Effector memory CD4-positive, alpha-beta T cell (primary cell): ENCODE measurements at places on chromosomes 2 and 18.

GRCh38 chr2:121104721-121105141 lies 180.3 kb downstream of the TFCP2L1 start:
- H3K4me1 ChIP-seq: no peaks in the 10 kb centered on the region
- H3K36me3 ChIP-seq: no peaks in the 10 kb centered on the region

DNA sequence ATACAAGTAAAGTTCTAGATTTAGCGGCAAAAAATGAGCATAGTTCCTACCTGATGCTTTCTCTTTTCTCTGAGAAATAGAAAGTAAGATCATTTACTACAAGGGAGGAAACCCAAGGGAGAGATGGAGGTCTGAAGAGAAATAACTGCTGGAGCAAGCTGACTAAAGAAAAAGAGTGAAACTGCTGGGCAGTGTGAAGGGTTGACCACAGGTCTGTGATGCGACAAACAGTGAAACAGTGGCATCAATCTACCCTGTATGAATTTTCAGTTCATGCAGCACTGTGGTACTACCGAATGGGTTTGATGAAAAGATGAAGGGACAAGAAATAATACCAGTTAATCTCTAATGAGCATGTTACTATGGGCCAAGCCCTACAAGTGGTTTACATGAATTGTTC lies 52.2 kb downstream of the CUL3 start:
- no peak overlapping the region for H3K27ac ChIP-seq
- no peak overlapping the region for H3K4me3 ChIP-seq
- no peaks in the 10 kb centered on the region for H3K4me1 ChIP-seq
- no peak for DNase-seq
- H3K27me3 ChIP-seq: no peaks in the 10 kb centered on the region
- peaks cover 4% of the 10 kb centered on the region for H3K36me3 ChIP-seq

DNA sequence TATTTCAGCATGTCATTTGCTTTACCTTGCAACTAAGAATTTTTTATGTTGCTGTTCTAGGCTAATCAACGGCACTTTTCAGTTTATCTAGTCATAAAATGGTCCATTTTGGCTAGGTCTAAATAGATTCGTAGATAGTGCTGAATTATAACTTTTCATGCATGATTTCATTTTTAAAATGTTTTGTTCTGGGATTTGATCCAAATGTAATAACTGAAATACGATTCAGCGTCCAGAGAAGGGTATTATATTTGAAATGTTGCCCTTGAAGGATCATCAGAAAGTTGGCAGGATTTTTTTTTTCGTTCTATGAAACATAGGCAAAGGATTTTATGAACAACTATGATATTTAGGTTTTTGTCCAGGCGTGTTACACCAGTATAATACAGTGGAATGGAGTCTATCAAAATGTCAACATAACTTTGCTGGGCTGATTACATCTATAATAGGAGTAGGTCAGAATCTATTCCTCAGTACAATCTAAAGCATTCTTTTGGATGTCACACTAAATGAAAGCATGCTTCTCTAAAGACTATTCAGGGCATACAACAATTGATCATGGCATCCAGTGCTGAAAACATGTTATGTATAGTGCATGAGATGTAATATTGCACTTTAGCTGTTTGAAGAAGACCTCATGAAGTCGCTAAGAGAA lies 24.8 kb downstream of the TTC27 start:
- DNase-seq: no peak
- no peaks in the 10 kb centered on the region for H3K27me3 ChIP-seq
- no peak overlapping the region for H3K4me3 ChIP-seq
- no peak overlapping the region for H3K27ac ChIP-seq
- no peaks in the 10 kb centered on the region for H3K4me1 ChIP-seq

GRCh38 chr2:69618362-69618761 lies 25.2 kb downstream of the AAK1 start:
- H3K36me3 ChIP-seq: peaks cover 18% of the 10 kb centered on the region
- no peak for DNase-seq
- H3K4me3 ChIP-seq: no peak overlapping the region
- no peaks in the 10 kb centered on the region for H3K27me3 ChIP-seq
- peaks cover 69% of the 10 kb centered on the region for H3K4me1 ChIP-seq

GRCh38 chr2:126899616-126900185 lies 1.0 kb downstream of the TEX51 start:
- no peaks in the 10 kb centered on the region for H3K4me1 ChIP-seq
- DNase-seq: no peak
- no peaks in the 10 kb centered on the region for H3K36me3 ChIP-seq
- H3K27ac ChIP-seq: no peak overlapping the region
- H3K4me3 ChIP-seq: no peak overlapping the region
